Fibroblast of pulmonary artery (primary cell): ENCODE measurements at places on chromosomes 1 and 21.

DNA sequence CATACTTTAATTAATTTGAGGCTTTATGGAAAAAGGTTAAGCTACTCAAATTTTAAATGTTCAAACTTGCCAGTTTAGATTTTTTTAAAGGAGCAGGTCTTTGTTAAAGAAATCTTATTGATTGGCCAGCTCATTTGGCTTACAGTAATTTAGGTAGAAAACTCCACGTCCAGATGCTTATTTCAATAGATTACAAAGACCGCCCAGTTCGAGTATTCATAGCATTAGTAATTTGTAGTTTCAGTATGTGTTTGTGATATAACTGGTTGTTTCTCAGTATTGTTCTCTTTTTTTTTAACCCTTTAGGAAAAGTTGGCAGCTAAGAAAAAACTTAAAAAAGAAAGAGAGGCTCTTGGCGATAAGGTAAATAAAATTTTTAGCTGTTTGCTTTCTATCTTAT lies 1.6 kb downstream of the RPF1 start:
- no peak for DNase-seq

DNA sequence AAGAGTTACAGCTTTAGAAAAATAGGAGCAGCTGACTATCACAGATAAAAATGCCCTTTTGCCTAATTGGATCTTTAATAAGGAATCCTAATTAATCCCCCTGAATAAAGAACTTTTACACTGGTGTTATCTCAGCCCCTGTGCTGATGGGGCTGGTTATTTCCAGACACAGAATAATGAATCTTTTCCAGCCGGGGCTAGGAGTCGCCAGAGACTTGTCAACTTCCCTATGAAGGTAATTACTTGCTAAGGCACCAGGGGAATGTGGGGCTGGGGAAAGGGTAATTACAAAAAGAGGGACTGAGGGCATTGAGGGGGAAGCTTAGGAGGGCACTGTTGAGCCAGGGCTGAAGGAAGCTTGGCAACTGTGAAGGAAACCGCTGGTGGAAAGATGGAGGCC lies 34.5 kb downstream of the HMGB4 start:
- DNase-seq = no peak

DNA sequence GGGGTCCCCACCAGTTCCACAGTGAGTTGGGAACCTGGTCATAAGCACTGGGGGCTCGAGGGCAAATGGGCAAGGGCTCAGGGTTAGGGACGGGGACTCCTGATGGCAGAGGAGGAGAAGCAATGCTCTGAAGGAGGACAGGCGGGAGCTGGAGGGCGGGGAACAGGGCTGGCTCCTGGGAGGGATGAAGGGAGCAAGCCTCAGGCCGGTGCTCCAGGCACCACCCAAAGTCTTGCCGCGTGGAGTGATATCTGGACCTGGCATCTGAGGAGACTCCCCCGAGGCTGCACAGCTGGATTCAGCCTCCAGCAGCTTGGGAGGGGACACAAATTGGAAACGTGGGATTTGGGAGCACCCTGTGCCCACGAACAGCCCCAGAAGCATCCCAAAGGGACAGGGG lies 11.0 kb downstream of the MEGF6 start:
- DNase-seq = no peak

DNA sequence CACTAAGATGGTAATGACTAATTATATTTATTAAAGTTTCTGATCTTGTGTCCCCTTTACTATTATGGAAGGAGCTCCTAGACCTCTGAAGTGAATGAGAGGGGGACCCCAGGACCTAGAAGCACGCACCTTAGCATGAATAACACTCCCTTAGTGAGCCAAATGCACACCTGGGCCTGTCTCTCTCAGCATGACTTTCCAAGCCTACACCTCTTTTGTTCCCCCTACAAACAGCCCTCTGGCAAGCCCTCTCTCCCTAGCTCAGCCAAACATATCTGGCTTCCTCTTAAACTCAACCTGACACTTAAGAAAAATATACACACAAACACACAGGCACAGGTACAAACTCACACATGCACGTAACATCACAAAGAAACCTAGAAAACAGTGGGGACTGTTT lies 7.3 kb upstream of the CTH start:
- no peak for DNase-seq

DNA sequence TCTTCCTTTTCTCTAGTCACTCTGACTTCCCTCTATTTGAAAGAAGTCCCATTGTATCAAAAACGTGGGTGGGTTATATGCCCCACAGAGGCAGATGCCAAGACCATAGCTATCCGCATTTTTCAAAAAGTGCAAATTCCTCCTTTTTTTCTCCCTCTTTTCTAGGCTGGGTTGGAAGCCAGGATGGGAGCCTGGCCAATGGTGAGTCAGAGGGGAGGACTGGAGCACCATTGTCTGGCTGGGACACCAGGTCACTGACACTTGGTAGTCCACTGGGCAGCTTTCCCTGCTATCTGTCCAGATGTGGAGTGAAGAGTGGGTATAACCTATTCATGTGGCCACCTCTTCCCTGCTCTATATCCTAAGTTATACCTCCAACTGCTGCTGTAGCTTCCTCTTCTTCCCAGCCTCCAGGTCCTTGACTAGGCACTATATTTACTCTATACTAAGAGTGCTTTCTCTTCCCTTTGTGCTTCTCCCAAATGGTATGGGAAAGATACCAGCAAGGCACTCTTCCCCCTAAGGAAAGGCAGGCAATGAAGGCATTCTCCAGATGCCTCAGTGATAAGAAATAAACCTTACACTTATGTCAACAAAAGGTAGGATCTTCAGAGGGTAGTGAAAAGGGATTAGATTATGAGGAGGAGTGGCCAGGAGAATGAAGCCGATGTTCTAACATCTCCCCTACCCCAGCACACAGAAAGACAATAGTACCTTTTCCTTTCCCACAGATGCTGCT lies 12.9 kb downstream of the PI4KB start:
- peak; percentile 92 for DNase-seq

- peak; percentile 54 for DNase-seq
Measured at GRCh38 chr1:98316286-98316905, 345.1 kb upstream of the SNX7 start.

- DNase-seq = peak; percentile 16
Measured at GRCh38 chr1:169896013-169896412, 2.3 kb upstream of the SCYL3 start.

DNA sequence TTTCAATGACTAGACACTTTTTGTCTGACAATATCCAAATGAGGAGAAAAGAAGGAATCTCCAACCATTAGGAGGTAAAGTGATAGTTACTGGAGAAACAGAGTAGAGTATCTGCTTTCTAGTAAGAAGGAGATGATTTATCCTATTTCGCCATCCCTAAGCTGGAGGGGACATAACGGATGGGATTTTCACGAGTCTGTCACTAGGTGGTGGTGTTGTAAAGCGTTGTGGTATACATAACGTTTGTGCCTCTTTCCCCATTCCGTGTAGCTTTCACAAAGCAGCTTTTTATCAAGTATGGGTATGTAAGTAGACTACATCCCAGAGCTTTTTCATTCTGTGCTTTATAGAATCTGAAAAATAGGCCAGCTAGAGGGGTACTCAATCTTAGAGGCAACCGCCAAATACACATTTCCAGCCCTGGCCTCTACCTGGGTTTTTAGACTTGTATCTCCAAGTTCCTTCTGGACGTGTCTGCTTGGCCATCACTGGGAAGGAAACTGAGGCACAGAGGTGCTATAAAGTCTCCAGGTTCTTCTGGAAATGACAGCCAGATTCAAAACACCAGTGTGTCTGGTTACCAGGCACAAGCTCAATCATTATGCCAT lies 33.3 kb upstream of the FAM3B start:
- peak; percentile 94 for DNase-seq

DNA sequence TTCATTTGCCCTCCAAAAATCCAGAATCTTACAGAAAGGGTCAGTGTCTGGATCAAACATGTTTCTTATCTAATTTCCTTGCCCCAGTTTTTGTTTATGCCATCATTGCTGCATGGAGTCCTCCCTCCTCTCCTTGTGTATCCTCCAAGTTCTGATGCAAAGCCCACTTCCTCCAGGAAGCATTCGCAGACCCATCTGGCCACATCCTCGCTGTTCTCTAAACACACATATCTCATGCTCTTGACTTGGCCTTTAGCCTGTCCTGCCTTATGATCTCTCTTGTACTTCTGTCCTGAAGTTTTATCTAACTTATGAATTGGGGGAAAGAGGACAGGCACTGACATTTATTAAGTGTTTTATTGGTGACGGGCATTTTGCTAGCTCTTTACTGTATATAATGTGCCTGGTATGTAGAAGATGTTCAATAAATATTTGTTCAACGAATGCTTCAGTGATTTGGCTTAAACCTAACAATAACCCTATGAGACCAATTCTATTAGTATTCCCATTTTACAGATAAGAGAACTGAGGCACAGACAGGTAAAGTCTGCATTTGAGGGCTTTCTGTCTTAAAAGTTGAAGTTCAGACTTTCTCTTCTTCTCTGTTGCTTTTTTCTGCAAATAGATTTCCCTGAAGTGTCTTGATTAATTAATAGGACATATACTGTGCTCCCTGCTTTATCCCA lies 19.2 kb upstream of the ID3 start:
- DNase-seq = peak; percentile 50

- peak; percentile 14 for DNase-seq
Measured at GRCh38 chr1:93995837-93996536, 86.8 kb upstream of the GCLM start.

DNA sequence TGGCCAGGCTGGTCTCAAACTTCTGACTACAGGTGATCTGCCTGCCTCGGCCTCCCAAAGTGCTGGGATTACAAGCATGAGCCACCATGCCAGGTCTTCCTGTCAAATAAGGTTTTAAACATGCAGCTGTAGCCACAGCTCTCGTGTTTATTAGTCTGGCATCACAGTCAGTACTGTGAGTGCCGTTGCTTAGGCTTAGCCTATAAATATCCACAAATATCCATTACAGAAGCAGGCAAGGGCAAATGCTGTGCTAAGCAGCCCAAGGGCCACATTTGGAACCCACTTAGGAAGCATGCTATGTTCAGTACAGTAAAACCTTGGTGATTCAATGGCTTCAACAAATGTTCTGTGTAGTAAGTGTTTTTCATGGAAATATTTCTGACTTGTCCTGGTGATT lies 75.9 kb downstream of the KIF1B start:
- DNase-seq = no peak

GRCh38 chr1:30042438-30043147 lies 680.8 kb downstream of the MATN1 start:
- DNase-seq = no peak

GRCh38 chr1:173417563-173417962 lies 59.6 kb upstream of the PRDX6 start:
- DNase-seq = no peak

DNA sequence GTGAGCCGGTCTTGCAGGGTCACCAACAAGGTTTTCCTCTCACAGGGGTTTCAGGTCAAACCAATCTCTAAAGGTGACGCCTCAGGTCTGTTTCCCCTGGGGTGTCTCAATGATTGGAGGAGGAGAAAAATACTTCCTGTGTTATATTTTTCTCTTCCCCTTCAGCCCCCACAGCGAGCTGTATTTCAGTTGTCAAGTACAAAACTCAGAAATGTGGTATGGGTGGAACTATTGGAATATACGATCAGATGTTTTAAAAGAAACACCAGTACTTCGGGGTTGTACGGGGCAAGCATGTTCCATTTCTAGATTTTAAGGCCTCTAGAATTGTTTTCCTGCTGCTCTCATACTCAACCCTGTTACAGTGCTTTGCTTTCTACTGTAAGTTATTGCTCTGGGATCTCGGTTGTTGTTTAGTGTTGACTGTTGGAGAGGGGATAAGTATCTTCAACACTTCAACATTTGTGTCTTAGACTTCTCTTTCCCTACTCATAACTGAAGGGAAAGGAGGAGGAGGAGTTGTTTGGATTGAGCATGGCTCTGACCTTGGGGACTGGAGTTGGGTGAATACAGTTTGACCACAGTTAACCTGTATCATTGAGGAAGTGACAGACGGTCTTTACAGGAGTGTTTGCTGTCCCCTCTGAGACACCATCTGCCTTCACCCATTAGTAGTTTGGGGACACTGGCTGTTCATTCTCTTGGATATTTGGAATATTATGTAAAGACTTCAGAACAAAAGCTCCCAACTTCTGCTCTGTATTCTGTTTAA lies 2.0 kb downstream of the MAPKAPK2 start:
- DNase-seq = no peak

- DNase-seq = peak; percentile 68
Measured at GRCh38 chr21:38307771-38308531, 51.2 kb downstream of the KCNJ15 start.

DNA sequence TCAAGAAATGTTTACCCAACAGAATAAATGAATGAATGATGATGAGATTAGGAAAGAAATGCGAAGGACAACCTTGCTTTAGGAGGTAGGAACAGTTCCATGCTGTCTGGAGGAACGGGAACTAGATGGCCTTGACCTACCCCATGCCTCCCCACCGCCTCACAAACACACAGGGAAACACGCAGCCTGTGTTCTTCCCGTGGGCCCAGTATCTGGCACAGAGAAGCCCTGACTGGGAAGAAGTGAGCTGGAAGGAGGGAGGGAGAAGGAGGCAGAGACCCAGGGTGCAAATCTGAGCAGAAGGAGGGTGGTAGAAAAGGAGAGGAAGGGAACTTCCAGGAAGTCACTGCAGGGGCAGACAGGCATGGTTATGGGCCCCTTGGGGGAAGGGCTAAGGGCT lies 3.5 kb upstream of the ADORA1 start:
- no peak for DNase-seq

DNA sequence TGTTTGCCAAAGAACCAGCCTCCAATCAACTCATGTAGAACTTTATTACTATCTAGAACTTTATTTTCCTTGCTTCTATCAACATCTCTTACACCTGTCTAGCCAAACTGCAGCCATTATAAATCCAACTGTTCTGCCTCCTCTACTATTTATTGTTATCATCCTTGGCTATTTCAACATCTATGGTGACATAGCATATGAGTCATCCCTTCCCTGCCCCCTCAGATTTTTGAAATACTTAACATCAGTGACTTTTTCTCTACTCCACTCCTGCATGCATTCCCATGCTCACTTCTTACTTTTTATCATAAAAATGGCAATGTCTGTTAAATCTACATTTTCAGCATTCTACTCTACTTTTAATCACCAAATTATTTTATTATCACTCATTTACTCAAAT lies 544.9 kb upstream of the NEGR1 start:
- peak; percentile 39 for DNase-seq

GRCh38 chr1:71656902-71657301 lies 576.1 kb upstream of the ZRANB2 start:
- DNase-seq = no peak

GRCh38 chr1:54352755-54353154 lies 53.4 kb downstream of the SSBP3 start:
- no peak for DNase-seq

DNA sequence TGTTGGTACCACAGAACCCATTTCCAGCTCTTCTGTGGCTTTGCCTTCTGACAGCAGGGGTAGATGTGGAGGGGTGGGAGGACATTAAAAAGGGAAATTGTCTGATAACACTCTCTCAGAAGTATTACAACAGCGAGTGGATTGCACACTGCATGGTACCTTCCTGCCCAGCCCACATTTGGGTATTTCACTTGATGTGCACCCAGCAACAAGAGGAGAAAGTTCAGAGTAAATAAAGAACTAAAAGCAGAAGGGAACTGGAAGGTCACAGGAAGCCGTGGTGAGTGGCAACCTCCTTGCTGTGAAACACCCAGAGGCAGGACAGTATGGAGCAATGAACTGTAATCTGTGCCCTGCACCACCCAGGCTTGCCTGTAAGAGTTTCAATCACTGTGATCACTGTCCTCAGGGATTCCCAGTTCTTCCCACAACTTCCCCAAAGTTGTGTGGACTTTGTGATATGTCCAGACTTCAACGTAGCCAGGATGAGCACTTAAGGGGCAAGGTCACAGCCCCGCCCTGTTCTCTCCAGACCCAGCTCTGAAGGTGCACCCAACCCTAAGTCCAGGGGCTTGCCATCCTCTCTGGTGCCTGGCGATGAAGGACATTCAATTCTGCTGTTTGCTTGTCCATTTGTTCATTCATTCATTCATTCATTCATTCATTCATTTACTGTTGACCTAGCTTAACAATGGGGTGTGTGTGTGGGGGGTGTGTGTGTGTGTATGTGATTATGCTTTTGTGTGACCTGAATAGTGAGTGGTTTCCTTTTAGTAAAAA lies 18.7 kb upstream of the F5 start:
- no peak for DNase-seq
